NCI-H1092 treated with DMSO at 0.1 percent for 48 hours (cell line): ENCODE measurements at places on chromosomes 4 and X.

- DNase-seq: no peak
Observed at GRCh38 chr4:183377491-183377890, 55.3 kb upstream of the CLDN24 start.

DNA sequence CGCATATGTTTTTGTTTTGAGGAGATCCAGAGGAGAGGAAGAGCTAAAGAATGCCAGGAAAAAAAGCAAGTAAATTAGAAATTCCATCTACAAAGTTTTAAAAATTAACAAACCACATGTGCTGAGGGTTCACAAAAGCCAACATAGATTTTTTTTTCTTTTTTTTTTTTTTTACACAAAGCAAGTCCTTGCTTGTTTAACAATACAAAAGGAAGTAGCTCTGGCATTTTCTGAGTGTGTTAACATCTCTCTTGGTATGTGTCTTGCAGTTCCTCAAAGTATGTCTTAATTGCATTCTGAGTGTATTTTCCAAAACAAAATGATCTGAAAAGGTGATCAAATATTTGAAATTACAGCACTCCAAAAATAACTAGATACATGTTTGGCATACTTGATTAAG is 1682.7 kb upstream of the AGA start:
- no peak for DNase-seq

DNA sequence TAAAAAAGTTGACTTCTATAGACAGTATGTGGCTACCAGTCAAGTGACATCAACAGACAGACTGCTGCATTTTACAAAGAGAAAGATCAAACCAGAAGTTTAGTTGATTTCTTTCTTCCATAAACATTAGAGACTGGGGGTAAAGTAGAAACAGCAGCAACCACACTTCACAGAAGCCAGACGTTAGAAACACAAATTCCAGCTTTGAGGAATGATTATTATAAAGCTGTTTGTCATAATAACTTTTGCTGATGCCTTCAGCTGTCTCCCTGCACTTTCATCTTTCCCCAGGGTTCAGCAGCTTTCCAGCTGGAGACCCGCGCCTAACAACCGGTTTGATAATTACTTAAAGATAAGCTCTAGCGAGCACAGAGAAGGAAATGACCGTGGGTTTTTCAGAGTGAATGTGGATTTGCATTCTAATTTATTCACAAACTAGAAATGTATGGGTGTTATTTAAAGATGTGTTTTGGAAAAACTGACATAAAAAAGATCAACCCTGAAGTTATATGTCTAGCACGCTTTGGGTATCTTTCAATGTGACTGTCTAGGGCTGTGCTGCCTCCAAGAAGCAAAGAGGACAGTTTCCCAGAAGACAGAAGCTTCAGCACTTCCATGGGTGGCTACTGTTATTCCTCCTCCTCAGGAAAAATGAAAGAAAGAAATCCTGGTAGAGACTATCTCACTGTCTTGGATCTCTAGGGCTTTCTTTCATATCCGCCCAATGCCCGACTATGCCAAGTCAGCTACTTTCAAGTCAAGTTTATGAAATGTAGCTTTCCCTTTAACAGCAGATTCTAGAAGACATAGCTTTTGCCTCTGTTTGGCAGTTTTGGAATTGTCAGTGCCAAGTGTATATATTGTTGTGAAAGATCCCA is 15.0 kb upstream of the ENAM start:
- no peak for DNase-seq

- DNase-seq: no peak
Observed at GRCh38 chr4:155582041-155582440, 84.6 kb upstream of the GUCY1A1 start.

GRCh38 chr4:2598511-2599303 is 62.3 kb downstream of the FAM193A start:
- no peak for DNase-seq

- DNase-seq: peak; percentile 58
Observed at GRCh38 chrX:40099055-40099958, 1.5 kb upstream of the BCOR start.

- no peak for DNase-seq
Observed at GRCh38 chr4:10736895-10737294, 52.3 kb upstream of the CLNK start.

DNA sequence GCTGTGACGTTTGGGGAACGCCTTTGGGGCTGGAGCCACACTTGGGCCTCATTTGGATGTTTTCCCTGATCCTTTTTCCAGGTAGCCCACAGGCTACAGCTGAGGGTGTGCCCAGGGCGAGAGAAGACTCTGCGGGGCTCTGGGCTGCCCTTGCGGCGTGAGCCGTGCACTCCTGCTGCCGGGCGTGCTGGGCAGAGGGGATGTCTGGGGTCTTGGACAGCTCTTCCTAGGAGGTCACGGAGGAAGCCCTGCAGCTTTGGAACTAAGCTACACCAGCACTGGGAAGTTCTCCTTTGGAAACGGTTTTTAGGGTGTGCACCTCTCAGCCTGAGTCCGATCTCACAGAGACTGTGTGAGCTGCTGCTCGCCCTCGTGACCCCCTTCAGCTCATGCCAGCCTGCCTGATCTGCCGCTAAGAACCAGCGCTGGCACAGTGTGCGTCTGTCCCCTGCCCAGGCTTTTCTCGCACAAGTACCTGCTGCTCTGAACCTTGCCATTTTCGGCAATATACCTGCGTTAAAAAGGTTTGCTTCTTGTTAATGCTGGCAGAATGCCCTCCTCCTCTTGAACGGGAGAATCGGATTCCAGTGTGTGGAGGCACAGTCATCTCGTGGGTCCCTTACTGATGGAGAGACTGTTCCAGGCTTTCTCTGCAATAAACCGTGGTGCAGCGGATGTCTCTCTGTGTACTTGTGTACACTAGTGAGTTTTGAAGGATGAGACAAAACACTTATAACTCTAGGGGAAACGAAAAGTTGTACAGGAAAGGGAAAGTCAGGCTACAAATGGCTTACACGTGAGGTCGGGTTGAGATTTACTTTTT is 14.3 kb downstream of the MSANTD1 start:
- DNase-seq: no peak

- DNase-seq: no peak
Observed at GRCh38 chrX:21960569-21961541, 20.3 kb downstream of the SMS start.

DNA sequence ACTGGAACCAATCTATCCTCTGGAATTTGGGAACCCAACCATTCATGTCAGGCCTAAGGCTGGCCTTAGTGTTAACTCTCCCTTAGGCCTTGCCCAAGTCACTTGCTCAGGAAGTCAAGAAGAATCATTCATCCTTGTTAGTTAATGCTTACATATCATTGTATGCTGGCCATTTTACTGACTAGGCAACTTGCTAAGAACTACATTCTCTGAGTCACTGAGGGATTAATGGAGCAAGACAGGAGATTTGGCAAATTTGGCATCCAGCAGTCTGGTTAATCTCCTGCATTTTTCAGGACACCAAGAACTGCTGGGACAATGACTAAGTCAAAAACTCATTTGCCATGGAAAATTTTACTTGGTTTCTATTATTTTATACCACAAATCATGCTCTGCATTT is 115.8 kb upstream of the DDIT4L start:
- DNase-seq: no peak

- DNase-seq: peak; percentile 17
Observed at GRCh38 chr4:825971-826330, at the start of gene CPLX1. Gene CPLX1, minus strand, starts transcription at chr4:826129. Its CDS starts 1,607 bp downstream, at chr4:824522.

GRCh38 chr4:4507923-4508322 is 33.9 kb downstream of the STX18 start:
- no peak for DNase-seq

GRCh38 chrX:34656842-34657725 is at the start of gene TMEM47:
Gene TMEM47, minus strand, starts transcription at chrX:34657285. Its CDS starts 256 bp downstream, at chrX:34657029.
- DNase-seq: peak; percentile 35

DNA sequence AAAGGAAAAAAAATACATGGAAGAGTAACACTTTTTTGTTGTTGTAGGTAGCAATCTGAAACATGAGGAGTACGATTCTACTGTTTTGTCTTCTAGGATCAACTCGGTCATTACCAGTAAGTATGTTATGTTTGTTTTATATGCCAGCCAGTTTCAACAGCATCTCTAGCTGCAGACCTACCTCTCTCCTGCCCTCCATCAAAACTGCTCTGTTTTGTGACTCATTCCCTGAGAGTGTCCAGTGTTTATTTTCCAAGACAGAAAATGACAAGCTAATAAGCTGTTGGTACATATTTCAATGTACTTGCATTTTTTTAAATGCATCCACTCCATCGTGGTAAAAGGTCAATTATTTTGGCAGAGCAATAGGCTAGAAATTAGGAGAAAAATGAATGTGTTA is 347 bp downstream of the AMTN start:
- no peak for DNase-seq

- no peak for DNase-seq
Observed at GRCh38 chrX:106484233-106484632, 127.5 kb upstream of the RADX start.

GRCh38 chr4:100968046-100968445 is 379.3 kb downstream of the PPP3CA start:
- no peak for DNase-seq

- no peak for DNase-seq
Observed at GRCh38 chrX:71164071-71164470, 19.4 kb downstream of the NLGN3 start.

GRCh38 chrX:31894152-31894551 is 822.3 kb upstream of the FTHL17 start:
- no peak for DNase-seq

GRCh38 chrX:77795124-77795523 is 9.1 kb upstream of the ATRX start:
- no peak for DNase-seq

DNA sequence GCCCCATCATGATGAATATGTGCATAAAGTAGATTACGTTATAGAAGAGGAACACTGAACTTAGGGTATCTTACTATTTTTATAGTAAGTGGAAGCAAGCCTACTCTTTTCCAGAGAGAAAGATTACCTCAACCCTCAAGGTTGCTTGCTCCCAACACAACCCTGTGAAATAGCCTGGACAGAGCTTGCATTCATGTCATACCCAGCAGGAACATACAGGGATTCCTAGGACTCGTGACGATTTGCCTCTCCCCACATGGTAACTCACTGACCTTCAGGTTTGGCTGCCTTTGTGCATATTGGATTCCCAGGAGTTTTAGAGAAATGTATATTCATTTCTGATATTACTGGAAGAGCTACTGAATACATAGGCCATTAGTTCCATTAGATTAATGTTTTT is 80.5 kb downstream of the BLTP1 start:
- DNase-seq: no peak

DNA sequence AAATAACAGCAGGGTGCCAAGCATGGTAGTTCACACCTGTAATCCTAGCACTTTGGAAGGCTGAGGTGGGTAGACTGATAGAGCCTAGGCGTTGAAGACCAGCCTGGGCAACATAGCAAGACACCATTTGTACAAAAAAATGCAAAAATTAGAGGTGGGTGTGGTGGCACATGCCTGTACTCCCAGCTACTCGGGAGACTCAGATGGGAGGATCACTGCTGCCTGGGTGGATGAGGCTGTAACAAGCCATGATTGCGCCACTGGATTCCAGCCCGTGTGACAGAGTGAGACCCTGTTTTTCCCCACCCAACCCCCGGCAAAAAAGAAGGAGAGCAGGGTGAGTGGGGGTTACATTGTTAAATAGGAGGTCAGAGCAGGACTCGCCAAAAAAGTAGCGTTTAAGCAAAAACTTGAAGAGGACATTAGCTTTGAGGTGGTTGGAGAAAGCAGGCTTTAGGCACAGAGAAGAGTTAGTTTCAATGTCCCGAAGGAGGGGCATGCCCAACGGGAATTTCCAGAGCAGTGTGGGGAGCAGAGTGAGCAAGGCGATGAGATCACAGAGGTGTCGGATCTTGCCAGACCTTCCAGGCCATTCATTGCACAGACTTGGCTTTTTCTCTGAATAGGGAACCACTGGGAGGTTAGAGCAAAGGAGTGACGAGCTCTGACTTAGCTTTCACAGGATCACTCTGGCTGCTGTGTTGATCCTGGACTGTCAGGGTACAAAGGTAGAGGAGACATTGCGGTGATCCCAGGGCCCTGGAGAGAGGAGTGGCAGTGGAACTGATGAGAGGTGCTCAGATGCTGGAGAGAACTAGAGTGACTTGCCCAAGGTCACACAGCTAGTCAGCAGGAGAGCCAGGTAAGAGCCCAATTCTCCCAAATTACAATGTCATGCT is 70.6 kb downstream of the TRAPPC11 start:
- no peak for DNase-seq

DNA sequence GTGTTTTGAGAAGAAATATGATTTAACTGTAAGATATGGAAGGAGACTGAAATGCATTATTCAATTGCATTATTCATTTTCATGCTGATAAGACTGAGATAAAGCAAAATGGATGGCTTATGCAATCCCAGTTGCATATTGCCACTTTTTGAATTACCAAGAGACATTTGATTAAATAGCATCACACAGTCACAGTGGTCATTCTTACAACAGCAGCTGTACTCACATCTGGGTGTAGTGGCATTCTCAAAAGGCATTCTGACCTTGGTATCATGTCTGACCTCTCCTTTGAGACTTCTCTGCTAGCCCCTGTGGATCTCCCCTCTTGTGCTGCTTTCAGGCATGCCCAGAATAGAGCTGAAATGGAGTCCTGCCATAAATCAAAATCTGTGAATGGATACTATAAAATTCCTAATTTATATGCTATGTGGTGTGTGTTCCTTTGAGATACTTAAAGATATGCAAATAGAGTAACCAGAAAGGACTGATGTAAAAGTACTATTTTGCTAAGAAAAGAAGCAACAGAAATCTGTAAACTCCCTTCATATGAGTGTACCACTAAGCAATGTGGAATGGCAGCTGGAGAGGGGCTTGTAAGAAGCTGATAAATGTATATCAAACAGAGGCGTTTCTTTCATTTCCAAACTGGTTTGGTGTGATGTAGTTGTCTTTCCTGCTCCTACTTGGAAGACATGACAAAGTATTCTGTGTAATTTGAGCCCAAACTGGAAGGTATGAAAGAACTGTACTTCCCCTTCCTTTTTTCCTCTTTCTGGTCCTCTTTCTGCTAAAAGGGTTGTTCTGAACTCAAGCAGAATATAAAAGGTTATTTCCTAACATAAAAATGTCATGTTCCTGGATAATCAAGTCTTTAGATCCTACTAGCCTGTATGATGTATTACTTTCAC is 25.4 kb upstream of the METAP1 start:
- no peak for DNase-seq

DNA sequence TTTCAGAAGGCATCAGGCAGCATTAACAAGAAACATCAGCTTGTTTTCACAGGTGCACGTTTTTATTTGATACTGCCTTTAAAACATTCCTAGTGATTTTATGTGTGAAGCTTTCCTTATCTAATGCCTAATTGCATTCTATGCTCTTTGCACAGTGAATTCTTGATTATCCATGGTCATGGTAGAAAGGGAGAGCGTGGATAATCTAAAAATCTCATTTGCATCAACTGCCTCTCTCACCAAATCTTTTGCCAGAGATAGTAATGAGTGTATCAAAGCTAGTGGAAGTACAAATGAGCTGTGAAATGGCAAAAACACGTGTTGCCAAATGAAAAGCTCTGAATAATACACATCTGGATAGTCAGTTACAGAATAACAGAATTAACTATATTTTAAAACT is 170.5 kb downstream of the NAA11 start:
- no peak for DNase-seq

GRCh38 chrX:81959964-81960363 is 758.1 kb downstream of the SH3BGRL start:
- no peak for DNase-seq

GRCh38 chr4:173337463-173337862 is 3.3 kb upstream of the HMGB2 start:
- DNase-seq: no peak
